ENCODE measurements at places on chromosomes 12 and 14.

DNA sequence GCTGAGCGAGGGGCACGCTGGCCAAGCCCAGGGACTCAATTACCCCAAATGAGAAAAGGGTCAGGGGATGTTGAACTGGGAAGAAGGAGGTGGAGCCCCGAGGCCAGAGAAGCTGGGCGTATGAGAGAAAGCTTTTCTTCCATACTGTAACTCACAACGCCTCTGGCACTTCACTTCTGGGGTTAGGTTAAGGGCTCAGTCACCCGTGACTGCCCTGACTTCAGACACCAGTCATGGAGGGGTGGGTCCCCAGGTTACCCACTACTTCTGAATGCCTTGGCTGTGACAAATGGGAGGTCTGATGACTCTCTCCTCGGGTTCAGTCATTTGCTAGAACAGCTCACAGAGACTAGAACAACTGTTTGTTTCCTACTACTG, 5.5 kb upstream of the GPR132 start:
- no peak for DNase-seq

DNA sequence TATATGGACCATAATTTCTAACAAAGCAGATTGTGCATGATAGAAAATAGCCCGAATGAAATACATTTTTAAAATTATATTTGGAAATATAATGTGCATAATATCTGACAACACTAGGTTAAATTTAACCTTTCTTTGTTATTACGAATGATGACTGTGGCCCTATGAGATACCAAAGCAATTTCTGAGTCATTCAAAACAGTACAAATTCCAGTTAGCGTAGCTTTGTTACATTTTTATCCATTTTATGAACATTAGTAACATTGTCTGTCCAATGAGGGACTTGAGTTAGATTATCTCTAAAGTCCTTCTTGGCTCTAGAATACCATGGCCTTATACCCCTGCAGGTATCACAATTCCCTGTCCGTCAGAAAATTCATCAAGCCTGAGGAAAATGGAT, 39.0 kb upstream of the REP15 start:
- peak; percentile 12 for DNase-seq

GRCh38 chr14:51293149-51293911, 53.3 kb downstream of the TMX1 start:
- DNase-seq = peak; percentile 33

DNA sequence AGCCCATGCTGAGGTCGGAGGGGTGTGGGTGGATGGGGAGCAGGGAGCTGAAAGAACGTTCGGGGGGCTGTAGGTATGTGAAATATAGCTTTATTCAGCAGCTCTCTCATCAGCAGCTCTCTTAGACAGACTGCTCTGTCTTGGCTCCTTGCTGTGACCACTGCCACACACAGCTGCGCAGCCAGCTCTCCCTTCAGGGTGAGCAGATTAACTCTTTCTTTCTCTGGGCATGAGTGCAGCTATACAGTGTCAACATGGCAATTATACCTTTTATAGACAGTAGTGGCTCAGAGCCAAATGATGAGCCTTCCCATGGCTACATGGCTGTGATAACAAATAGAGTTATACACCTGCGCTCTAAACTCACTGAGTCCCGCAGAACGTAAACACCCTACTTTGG, 137.7 kb upstream of the NEDD1 start:
- no peak for DNase-seq

DNA sequence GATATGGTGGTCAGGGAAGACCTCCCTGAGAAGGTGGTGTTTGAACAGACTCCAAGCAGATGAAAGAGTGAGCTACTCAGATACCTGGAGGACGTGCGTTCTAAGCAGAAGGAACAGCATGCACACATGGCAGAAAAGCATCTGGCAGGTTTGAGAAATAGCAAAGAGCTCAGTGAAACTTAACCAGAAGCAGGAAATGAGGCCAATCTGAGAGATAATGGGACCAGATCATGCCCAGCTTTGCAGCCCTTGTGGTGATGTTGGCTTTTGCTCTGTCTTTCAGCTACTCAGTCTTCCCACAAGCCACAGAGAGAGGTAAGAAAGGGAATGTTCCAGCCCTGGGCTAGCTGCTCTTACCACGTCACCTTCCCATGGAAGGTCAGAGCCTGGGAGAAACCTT, 176.3 kb upstream of the GSC start:
- DNase-seq = no peak

DNA sequence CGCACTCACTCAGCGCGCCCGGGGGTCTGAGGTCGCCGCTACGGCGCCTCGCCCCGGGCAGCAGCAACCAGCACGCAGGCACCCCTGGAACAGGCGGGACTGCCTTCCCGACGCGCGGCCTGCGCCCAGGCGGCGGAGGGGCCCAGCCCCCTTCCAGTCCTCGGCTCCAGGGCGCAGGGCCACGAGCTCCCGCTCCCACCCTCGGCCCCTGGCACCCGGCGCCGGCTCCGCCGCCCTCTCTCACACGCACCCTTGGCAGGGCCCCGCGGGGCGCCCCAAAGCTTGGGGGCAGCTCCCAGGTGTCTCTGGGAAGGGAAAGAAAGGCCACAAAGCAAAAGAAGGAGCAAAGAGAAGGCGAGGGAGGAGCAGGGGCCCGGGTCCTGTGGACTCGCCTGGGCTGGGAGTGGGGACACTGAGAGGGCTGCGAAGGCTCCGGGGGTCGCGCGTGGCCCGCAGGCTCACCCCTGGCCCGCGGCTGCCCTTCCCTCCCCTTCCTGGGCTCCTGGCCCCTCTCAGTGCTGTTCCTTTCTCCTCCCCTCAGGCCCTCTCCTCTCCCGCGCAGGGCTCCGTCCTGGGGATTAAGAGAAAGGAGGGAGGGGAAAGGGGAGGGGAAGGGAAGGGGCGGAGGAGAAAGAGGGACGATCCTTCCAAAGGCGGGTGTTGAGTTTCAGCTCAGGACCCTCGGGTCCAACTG, 907 bp upstream of the EFS start:
- DNase-seq = peak; percentile 87

DNA sequence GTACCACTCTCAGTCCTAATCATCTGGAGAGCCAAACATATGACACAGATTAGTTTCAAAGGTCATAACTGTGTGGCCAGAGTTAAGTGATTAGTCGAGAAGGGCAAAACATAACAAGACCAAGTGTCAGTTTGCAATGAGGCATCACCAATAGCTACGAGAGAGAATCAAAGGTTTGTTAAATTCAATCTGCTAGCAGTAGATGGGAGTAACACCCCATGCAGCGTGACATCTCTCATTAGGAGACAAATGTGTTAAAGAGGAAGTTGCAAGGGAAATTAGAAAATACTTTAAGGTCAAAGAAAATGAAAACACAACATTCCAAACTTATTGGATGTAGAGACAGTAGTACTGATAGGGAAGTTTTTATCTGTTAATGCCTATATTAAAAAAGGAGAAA, 135.7 kb upstream of the SYT10 start:
- DNase-seq = no peak

GRCh38 chr12:76878099-76878898, 520 bp downstream of the CSRP2 start:
- DNase-seq = peak; percentile 50

DNA sequence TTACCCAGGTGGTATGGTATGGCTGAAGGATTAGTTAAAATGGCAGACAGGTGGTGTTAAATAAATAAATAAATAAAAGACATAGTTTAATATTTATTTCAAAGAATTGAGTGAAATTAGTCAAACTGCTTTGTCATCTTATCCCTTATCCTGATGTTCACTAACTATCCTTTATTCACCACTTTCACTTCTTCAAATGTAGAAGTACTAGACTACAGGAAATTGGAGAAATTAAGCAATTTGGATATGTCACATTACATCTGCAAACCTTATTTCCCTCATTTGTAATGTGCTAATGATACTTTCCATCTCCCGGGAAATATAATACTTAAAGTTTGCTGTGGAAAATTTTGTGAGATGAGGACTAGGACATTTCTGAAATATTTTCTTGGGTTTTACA, 1195.7 kb downstream of the LRFN5 start:
- no peak for DNase-seq

DNA sequence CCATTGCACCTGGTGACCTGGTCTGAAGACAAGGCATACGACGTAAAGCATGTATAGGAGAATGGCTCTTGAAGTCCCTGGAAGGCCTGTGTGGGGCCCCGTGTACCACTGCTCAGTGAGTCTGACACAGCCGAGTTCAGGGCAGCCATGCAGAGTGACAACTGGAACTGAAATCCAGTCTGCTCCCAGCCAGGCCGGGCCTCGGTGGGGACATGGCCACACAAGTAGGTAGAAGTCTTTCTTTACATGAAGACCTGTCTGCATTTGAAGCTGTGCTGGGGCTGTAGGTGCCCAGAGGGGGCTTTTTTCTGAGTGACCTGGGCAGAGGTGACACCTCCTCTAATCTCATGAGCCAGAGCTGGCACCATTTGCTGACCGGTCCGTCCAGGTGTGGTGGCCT, 35.7 kb downstream of the ADGRD1 start:
- DNase-seq = no peak

GRCh38 chr12:47823422-47824086, 3.9 kb upstream of the HDAC7 start:
- no peak for DNase-seq

GRCh38 chr12:71469258-71469750, 29.7 kb downstream of the LGR5 start:
- DNase-seq = peak; percentile 36

GRCh38 chr14:41785696-41786095, 179.0 kb downstream of the LRFN5 start:
- no peak for DNase-seq

GRCh38 chr12:107236824-107237511, 143.6 kb upstream of the CRY1 start:
- DNase-seq = peak; percentile 60

- no peak for DNase-seq
Measured at GRCh38 chr14:89248411-89249064, 168.5 kb downstream of the FOXN3 start.

DNA sequence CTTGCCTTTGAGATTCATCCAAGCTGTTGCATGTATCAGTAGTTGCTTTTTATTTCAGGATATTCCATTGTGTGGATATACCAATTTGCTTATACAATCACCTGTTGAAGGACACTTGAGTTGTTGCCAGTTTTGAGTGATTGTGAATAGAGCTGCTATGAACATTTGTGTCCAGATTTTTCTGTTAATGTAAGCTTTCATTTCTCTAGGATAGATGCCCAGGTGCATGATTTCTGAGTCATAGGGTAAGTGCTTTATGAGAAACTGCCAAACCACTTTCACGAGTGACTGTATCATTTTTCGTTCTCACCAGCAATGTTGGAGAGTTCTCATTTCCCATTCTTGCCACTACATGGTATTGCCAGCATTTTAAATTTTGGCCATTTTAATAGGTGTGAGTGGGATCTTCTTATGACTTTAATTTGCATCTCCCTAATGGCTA, 434.6 kb upstream of the RGS6 start:
- DNase-seq = peak; percentile 60

DNA sequence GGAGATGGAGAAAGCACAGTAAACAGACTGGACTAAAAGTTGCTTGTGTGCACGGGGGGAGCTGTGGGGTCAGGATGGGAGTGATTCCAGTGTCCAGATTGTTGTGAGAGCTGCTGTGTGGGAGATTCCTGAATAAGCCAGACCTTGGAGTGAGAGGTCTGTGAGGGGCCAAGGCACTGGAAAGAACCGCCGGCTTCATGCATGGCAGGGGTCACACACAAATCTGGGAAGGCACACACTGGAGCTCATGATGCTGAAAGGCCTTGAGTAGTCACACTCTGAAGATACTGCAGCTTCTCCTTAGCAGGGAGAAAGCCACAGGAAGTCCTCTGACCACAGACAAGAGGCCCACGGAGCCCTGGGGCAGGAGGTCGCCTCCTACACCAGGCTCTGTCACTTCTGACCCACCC, 23.1 kb downstream of the ADCY6 start:
- no peak for DNase-seq

GRCh38 chr12:67370979-67371378, 101.8 kb downstream of the CAND1 start:
- DNase-seq = peak; percentile 48

GRCh38 chr12:49043856-49044258, 16.7 kb downstream of the KMT2D start:
- DNase-seq = peak; percentile 49

- no peak for DNase-seq
Measured at GRCh38 chr12:68958322-68958721, 25.4 kb upstream of the CPM start.

- no peak for DNase-seq
Measured at GRCh38 chr14:89190765-89191513, 226.1 kb downstream of the FOXN3 start.

DNA sequence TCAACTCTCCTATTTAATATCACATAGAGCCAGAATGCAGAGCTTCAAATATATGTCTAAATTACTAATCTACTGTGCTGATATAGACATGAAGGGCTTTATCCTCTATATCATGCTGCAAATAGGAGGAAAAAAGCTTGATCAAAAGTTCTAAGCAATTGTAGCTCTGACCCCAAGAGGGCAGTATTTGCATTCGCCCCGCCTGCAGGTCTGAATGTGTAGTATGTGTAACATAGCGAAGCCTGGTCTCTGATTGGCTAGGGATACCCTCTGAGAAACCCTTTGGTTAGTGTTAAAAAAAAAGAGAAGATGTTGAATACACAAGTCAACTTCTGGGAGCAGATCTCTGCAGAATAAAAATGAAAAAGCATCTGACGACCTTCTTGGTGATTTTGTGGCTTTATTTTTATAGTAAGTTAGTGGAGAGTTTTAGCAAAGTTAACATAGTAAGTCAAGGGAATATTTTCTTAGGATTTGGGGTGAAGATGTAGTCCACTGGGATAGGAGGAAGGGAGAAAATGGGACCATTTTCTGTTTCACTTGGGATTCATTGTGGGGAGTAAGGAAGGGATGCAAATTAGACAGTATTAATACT, 151.6 kb upstream of the OR4E1 start:
- DNase-seq = peak; percentile 4

DNA sequence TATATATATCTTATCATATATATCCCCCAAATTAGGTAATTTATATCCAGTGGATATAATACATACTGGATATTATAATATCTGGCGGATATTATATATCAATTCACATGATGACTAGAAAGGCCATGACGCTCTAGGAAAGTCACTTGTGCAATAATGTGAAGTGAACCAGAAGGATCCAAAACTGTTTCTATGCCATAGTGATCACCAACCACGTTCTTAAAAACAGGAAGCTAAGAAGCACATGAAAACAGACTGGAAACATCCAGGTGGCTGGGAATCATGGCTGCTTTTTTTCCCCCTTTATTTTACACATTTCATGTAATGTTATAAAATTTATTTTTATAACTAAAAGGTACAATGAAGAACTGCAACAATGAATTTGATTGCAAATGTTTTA, 1.4 kb downstream of the GUCY2C start:
- no peak for DNase-seq

DNA sequence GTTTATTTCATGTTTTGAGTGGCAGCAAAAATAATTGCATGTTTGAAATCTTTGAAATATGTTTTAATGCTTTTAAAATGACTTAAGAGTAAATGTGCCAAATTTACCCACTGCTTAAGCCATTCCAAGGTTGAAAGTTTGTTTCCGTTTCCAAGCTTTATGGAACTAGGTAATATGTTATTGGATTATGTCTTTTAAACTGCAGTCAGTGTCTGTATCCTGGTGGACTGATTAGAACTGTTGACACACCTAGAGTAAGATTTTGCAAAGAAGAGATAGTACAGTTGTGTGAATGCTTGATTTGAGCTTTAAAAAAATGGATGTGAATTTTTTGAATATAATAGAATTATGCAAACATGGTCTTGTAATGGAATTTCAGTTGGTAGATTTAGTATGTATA, 135.1 kb downstream of the DERA start:
- no peak for DNase-seq

Measured in fibroblast of skin of right biceps (primary cell).